ENCODE measurements at places on chromosomes 12 and 14.

- DNase-seq = no peak
These were observed 348.5 kb downstream of the NPAS3 start for GRCh38 chr14:33287189-33287588.

- no peak for DNase-seq
These were observed 973.3 kb downstream of the BCL11B start for GRCh38 chr14:98298481-98299244.

DNA sequence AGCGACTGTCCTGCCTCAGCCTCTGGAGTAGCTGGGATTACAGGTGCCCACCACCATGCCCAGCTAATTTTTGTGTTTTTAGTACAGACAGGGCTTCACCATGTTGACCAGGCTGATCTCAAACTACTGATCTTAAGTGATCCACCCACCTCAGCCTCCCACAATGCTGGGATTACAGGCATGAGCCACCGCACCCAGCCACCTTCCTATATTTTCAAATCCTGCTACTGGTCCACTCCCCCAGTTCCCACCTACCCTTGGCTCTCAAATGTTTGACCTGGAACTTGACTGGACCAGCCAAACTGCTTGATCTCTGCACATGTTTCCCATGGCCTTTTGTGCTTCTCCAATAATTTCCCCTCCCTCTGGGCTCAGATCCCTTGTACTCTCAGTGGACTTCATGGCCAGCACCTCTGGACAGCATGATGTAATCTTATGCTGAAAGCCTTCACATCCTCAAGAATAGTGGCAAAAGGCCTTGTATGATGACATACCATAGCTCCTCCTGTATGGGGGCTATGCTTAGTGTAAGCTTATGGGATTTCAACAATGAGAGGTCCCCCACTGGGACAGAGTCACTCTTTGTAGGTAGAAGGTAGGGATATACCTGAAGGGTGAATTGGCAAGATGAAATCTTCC, 2.5 kb upstream of the CCDC184 start:
- no peak for DNase-seq

GRCh38 chr12:110908377-110909152, 11.8 kb downstream of the MYL2 start:
- DNase-seq = no peak

GRCh38 chr14:84520711-84521338, 1009.1 kb upstream of the FLRT2 start:
- DNase-seq = no peak

GRCh38 chr12:93696462-93696861, 19.3 kb downstream of the CRADD start:
- no peak for DNase-seq

- DNase-seq = no peak
These were observed 39.8 kb downstream of the GPR68 start for GRCh38 chr14:91204657-91205056.

DNA sequence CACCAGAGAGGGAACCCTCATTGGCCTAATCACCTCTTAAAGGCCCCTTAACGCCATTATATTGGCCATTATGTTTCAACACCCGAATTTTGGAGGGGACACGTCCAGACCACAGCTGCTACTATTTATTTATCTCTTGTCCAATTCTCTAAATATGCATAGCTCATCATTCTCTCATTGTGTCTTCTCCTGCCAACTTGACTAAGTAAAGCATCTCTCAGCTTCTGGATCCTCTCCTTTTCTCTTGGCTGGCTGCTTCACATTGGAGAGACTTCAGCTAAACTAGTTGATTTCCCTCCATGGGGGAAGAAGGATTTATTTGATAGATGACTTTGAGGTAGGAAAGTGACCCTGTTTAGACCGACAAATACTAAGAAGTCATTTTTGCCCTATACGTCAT, 120.4 kb upstream of the KRR1 start:
- DNase-seq = no peak

GRCh38 chr14:24613241-24613640, 3.8 kb upstream of the GZMH start:
- no peak for DNase-seq

- no peak for DNase-seq
These were observed 21.8 kb upstream of the SMCO2 start for GRCh38 chr12:27424631-27425230.

- DNase-seq = no peak
These were observed 7.9 kb downstream of the ATF7 start for GRCh38 chr12:53618275-53618674.

GRCh38 chr14:24952851-24953666, 96.9 kb downstream of the STXBP6 start:
- DNase-seq = no peak

DNA sequence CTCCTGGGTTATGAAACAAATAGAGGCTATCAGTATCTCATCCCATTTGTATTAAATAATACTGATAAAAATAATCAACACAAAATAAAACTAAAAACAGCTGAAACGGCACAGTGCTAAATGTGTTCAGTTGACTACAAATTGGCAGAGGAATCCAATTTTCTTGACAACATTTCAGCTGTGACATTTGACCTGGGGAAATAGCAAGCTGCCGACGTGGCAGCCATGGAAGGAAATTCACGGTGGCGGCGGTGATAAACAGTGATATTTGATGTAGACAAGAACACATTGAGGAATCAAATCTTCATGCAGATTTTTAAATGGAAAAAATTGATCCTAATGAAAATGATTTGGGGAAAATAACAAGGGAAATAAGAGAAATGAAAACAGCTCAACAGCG, 159.1 kb upstream of the RTL1 start:
- no peak for DNase-seq

DNA sequence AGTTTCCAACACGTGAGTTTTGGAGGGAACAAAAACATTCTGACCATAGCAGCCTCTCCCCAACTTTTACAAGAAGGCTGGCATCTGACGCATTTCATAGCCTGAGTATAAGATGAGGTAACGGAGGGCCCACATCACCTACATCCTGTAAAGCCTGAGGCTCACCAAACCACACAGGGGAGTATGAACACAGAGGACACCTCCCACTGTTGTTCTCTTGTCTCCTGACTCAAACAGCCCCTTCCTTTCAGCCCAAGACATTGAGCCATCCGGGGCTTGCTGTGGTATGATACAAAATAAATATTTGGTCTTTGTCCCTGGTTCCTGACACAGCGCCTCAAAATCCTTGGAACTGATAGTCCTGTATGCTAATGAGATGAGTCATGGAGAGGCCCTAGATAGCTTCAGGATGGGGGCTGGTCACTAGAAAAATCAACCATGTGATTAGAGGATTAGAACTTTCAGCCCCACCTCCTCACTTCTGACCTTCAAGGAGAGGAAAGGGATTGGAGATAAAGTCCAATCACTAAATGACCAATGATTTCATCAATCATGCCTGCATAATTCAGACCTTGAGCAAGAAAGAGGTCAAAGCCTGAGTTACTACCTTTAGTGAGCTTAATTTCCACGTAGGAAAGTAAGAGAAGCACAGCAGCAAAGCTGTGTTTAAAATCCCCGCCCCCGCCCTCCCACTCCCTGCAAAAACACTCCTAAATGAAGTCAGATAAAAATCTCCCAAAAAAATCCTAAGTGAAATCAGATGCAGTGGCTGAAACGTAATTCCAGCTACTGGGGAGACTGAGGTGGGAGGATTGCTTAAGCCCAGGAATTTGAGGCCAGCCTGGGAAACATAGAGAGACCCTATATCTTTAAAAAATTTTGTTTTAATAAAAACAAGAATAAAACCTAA, 236.4 kb downstream of the PCNX1 start:
- DNase-seq = no peak

- DNase-seq = no peak
These were observed 112.4 kb upstream of the MAX start for GRCh38 chr14:65214741-65215140.

DNA sequence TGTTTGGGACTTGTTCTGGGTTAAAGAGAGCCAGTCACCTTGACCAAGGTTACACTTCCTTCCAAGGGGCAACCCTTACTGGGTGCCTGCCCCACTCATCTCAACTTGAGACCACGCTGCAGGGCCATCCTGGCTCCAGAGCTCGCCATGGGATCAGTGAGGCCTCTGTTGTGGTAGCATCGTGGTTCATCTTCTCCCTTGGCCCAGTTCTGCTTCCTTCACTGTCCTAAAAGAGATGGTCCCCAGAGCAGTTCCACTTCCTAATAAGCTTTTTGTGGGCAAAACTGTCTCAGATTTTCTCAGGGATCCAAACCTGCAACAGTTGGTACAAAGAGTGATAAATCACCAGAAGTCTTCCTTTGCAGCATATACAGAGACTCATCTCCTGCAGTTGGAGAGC, 165.9 kb upstream of the TMEM260 start:
- DNase-seq = no peak

DNA sequence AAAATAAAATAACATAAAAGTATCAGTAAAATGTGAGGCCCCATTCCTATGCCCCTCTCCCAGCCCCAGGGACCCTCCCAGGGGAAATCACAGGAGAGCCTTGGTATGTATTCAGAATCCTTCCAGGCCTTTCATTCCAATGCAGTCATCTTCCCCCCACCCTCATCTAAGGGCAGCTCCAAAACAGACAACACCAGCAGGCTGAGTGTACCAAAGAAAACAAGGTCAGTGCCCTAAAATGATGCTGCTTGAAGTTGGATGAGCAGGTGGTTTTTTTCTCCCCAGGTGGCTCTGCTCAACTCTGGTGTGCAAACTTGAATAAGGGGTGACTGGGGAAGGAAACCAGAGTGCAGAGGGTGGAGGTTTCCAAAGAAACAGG, 56.2 kb downstream of the TSPAN9 start:
- DNase-seq = no peak

GRCh38 chr12:120366845-120367232, 2.1 kb downstream of the MSI1 start:
- no peak for DNase-seq

GRCh38 chr12:96371138-96371789, 29.0 kb downstream of the CDK17 start:
- DNase-seq = no peak

GRCh38 chr12:6928022-6928702, 403 bp downstream of the ATN1 start:
- no peak for DNase-seq

DNA sequence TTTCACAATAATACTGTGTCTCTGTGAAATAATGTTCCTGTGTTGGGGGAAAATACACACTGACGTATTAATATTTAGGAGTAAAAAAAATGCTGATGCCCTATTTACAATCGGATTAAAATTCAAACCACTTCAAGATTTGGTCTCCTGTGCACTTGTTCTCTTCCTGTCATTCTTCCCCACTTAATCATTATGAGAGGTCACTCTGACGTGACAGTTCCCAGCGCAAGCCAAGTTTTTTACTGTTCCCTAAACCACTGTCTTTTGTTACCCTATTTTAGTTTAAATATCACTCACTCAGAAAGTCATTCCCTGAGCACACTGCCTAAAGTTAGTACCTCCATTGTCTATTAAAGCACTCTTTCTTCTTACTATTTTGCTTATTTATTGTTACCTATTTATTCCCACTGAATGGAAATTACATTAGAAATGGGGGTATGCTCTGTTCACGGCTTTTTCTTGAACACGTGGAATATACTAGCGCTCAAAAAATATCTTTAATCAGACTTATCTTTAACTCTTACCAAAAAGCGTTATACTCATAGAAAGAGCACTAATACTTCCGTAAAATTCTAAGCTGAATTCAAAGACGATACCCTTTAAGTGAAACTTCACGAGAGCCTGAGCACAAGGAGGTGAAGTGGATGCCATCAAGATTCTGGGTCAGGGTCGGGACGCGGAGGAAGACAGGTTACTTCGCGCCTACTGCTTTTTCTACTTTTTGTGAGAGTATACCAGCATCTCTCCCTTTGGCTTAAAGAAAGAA, 670 bp upstream of the PSMA3 start:
- no peak for DNase-seq

DNA sequence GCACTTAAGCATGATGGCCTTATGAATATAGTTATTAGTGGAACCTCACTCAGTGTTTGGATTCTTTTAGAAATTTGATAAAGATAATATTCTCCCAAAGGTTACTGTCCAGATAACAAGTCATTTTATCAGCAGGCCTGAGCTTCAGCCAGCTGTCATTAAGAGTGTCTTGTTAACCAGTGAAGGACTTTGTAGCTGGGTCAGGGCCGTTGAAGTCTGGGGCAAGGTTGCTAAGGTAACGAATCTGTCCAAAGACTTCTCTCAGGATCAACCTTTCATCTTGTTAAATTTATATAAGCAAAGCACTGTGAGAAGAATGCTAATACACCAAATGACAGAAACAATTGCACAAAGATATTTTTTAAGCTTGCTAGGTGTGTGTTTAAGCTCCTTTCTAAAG, 271.3 kb upstream of the TMPO start:
- DNase-seq = no peak

GRCh38 chr14:104263675-104264358, 125.4 kb downstream of the KIF26A start:
- peak; percentile 69 for DNase-seq

GRCh38 chr12:94874518-94875302, 128.8 kb downstream of the NDUFA12 start:
- no peak for DNase-seq

- no peak for DNase-seq
These were observed 49.8 kb upstream of the SLC24A4 start for GRCh38 chr14:92273166-92273565.

GRCh38 chr12:71155225-71155624, 2.6 kb downstream of the TSPAN8 start:
- DNase-seq = no peak

GRCh38 chr12:8636581-8636980, 23.9 kb upstream of the AICDA start:
- no peak for DNase-seq

- DNase-seq = no peak
These were observed 13.5 kb upstream of the CATSPERB start for GRCh38 chr14:91745344-91745743.

GRCh38 chr14:97380539-97380941, 583.4 kb downstream of the VRK1 start:
- no peak for DNase-seq

DNA sequence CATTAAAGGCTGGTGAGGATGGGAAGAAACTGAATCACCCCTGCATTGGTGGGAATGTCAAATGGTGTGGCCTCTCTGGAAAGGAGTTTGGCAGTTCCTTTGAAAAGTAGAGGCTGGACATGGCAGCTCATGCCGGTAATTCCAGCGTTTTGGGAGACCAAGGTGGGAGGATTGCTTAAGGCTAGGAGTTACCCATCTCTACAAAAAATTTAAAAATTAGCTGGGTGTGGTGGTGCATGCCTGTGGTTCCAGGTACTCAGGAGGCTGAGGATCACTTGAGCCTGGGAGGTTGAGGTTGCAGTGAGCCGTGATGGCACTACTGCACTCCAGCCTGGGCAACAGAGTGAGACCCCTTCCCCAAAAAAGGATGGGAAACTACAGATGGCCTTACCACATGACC, 93.7 kb downstream of the RIN3 start:
- DNase-seq = no peak

GRCh38 chr14:89640141-89640540, 223.1 kb upstream of the FOXN3 start:
- DNase-seq = no peak

- peak; percentile 93 for DNase-seq
These were observed 1.4 kb upstream of the HSP90AA1 start for GRCh38 chr14:102088012-102088792.
